Nucleus accumbens (tissue), 56 donors: ENCODE measurements at places on chromosomes 7 and 10.

GRCh38 chr10:11605807-11606408, 5.5 kb downstream of the USP6NL start:
- DNase-seq = no peak

- DNase-seq = no peak
These were observed 190.9 kb downstream of the BMPER start for GRCh38 chr7:34096198-34096651.

- no peak for DNase-seq
These were observed 33.4 kb downstream of the CCDC6 start for GRCh38 chr10:59872892-59873463.

- DNase-seq = no peak
These were observed 179.8 kb upstream of the PDE1C start for GRCh38 chr7:32250003-32250402.

DNA sequence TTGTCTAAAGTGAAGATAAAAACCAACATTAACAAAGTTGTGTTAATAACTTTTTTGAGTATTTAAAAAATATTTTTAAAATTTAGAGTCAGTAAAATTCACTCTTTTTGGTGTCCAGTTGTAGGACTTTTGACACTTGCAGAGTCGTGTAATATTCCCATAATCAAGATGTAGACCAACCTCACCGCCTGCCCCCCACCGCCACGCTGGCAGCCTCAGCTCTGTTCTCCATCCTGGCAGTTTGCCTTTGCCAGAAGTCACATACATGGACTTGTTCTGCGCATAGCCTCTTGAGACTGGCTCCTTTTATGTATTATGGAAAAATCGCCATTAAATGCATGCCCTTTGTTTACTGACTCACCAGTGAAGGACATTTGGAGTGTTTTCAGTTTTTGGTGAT, 27.3 kb upstream of the SYCE1 start:
- DNase-seq = no peak

- DNase-seq = no peak
These were observed 16.2 kb downstream of the CSTF2T start for GRCh38 chr10:51683031-51683691.

- DNase-seq = no peak
These were observed 57.9 kb upstream of the GTF2IRD1 start for GRCh38 chr7:74395745-74396311.

GRCh38 chr7:2943851-2944601, 99.6 kb downstream of the CARD11 start:
- DNase-seq = no peak

- no peak for DNase-seq
These were observed 97.4 kb downstream of the TWIST1 start for GRCh38 chr7:19020062-19020461.
